Activated T-cell treated with anti-CD3 and anti-CD28 coated beads, Interleukin-2, amount 50 U/mL, for 48 hours (primary cell): ENCODE measurements at places on chromosomes 4 and X.

DNA sequence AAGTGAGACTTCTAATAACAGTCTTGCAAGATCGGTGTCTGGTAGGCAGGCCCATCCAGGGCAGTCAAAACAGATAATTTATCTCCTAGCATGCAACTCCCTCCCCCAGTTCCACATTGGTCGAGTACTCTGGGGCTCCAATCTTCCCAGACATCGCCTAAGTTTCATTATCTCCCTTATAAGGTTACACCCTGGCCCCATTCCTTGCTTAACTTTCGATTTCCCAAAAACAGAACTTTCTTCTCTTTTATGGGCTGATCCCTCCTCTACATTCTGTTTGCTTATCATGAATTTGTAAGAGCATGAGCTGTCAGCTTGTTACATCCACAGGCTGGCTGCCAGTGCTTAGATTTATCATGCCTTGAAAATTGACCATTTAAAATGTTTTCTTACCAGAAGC, 471.3 kb downstream of the TECRL start:
- no peak for DNase-seq

DNA sequence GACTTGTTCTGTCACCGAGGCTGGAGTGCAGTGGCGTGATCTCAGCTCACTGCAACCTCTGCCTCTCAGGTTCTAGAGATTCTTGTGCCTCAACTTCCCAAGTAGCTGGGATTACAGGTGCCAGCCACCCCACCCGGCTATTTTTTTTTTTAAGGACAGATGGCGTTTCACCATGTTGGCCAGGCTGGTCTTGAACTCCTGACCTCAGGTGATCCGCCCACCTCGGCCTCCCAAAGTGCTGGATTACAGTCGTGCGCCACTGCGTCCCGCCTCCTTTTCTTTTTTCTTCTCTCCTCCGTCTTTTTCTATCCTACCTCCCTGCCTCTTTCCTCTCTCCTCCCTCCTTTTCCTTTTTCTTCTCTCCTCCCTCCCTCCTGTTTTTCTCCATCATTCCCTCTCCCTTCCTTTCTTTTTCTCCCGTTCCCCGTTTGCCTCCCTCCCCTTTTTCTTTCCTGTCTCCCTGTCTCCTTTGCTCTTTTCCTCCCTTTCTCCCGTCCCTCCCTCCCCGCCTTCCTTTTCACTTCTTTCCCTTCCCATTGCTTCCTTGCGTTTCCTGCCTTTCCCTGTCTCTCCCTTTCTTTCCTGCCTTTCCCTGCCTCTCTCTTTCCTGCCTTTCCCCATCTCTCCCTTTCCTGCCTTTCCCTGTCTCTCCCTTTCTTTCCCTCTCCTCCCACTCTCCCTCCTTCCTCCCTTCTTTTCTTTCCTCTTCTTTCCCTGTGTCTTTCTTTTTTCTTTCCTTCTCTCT, 2.1 kb upstream of the SLC25A6 start:
- no peak for DNase-seq

- DNase-seq: no peak
Measured at GRCh38 chrX:133575501-133576136, 160.3 kb upstream of the GPC4 start.

DNA sequence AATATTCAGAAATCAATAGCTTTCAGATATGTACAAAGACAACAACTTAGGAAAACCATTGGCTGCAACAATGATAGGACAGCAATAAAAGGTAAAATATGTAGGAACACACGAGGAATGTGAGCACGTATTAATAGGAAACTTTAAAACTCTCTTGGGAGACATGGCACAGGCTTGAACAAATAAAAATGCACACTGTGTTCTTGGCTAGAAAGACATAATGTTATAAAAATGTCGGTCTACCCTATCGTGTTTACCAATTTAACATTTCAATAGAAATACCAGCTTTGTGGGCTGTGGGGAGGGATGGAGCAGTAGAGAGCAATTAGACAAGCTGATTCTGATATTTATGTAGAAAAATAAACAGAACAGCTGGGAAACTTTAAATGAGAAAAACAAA, 69.0 kb upstream of the FAM9B start:
- no peak for DNase-seq

DNA sequence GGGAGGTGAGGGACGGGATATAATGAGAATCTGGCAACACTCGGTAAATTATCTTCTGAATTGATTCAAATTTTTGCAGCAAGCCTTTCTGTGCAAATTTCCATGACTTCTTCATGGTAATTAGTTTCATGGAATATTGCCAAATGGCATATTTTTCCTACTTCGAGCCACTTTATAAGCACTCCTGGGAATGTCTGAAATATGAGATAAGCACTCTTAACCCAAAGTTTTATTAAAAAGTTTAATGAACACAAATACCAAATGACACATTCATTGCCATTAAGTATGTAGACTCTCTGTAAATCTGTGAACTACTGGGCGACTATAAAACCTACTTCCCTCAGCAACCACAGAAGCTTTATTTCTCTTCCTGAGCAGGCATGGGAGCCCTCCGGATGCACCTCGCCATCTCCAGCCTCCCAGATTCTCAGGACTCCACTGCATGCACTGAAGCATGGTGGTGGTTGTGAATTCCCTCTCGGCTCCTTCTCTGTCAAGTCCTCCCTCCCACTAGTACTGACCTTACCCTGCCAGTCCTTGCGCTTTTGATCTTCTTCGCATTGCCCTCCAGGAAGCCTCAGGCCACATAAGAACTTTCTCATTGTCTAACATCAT, 154.4 kb upstream of the RPL34 start:
- no peak for DNase-seq

DNA sequence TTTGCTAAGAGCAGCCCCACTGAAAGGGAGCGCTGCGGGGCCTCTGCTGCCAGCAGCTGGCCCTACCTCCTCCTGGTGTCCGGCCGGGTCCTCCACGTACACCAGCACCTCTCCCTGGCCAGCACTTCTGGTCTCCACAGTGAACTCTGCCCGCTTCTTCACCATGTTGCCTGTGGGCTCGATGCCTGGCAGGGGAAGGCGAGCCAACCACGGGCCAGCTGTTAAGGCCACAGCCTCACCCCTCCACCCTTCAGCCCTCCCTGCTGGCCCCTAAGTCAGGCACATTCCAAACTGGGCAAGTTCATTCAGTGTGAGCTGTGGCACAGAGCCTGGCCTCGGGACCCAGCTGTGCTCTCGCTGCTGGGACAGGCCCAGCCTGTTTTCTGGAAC, 7.8 kb downstream of the FLNA start:
- DNase-seq: no peak

DNA sequence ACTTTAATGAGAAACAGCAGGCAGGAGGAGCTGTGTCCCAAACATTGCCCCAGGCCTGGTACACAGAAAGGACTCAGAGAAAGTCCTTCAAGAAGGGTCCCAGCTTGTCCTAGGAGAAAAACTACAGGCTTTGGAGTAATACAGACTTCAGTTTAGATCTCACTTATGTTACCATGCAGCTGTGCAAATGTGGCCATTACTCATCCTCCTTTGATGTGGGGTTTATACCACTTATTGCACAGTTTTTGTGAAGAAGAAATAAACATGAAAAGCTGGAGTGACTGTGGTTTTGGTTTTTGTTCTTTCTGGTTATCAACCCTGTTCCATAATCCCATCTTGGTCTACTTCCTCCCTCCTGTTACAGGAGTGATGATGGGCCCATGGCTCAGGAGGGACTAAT, 8.1 kb upstream of the CYTL1 start:
- no peak for DNase-seq

- DNase-seq: no peak
Measured at GRCh38 chrX:74453178-74453577, 31.9 kb downstream of the SLC16A2 start.

- DNase-seq: no peak
Measured at GRCh38 chr4:123340381-123340701, 56.3 kb upstream of the SPRY1 start.

DNA sequence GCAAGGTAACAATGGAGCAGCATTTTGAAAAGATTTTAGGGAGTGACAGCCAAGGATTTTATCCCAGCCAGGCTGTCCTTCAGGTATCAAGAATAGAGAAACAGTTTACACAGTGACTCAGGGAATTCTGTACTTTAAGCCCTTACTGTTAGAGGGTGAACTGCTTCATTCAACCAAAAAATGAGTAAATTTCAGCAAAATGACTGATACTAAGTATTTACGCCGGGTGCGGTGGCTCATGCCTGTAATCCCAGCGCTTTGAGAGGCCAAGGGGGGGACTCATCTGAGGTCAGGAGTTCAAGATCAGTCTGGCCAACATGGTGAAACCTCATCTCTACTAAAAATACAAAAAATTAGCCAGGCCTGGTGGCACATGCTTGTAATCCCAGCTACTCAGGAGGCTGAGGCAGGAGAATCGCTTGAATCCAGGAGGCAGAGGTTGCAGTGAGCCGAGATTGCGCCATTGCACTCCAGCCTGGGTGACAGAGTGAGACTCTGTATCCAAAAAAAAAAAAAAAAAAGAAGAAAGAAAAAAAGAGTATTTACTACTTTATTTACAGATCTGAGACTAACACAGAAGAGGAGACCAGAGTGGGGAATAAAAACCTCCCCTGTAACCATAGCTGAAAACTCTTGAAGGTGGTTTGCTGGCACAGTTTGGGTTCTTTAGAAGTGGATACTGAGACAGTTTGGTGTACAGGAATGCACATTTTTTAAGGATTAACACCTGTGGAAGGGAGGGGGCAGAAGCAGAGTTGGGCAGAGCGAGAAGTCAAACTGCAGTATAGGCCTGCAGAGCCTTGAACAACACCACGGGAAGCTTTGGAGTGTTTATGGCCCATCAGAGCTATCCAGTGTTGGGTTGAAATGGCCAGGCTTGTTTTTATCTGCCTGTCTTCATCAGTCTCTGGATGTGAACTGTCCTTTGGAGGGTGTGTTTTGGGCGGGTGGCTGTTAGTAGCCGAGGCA, 40.5 kb downstream of the TMEM131L start:
- no peak for DNase-seq

DNA sequence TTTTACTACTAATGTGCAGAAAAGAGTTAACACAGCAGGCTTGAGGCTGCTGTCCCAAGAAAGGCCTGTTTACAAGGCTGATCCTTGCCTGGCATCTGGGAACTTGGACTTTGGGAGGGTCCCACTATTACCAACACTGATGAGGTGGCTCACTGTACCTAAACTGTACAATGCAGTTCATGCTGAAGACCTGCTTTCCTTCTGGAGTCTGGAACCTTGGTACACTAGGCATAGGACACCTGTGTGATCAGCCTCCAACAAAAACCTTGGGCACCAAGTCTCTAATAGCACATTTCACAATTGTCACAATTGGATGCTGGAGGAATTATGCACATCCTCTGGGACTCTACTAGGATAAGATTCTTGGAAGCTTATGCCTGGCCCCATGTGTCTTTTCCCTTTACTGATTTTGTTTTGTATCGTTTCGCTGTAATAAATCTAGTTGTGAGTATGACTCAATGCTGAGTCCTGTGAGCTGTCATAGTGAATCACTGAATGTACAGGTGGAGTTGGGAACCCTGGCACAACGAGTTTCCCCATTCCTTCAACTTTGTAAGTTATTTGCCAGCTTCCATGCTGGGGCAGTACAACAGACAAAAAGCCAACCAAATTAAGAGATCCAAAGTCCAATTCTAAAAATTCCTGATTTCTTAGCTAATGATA, 45.9 kb downstream of the TEC start:
- DNase-seq: no peak

GRCh38 chrX:21581479-21581878, 76.7 kb downstream of the KLHL34 start:
- DNase-seq: no peak

DNA sequence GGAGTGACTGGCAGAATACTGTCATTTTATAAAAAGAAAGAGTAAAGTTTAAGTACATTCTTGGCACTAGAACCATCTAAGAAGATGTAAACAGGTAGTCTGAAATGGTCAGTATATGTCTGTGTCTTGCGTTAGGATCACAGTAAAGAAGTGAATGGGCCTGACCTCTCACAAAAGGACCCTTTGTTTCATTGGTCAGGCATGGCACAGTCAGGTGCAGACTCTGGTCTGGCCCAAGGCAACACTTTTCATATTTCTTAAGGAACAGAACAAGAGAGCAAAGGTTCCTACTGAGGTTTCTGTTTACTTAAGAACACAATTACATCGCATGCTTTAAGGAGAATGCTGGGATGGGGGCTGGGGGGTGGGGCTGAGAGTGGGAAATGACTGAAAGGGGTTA, 48.1 kb downstream of the RPGR start:
- no peak for DNase-seq
